ENCODE measurements at places on chromosomes 12 and 14.

GRCh38 chr12:54148560-54149429, 40.0 kb downstream of the SMUG1 start:
- no peak for DNase-seq

GRCh38 chr14:24957814-24958213, 92.1 kb downstream of the STXBP6 start:
- DNase-seq: no peak

GRCh38 chr14:97626088-97626487, 828.9 kb downstream of the VRK1 start:
- DNase-seq: no peak

GRCh38 chr12:114926341-114926740, 242.4 kb upstream of the TBX3 start:
- DNase-seq: no peak

GRCh38 chr12:49664167-49664566, 40.8 kb downstream of the PRPF40B start:
- no peak for DNase-seq

- DNase-seq: peak; percentile 38
Measured at GRCh38 chr14:99562856-99563748, 40.9 kb downstream of the CCDC85C start.

DNA sequence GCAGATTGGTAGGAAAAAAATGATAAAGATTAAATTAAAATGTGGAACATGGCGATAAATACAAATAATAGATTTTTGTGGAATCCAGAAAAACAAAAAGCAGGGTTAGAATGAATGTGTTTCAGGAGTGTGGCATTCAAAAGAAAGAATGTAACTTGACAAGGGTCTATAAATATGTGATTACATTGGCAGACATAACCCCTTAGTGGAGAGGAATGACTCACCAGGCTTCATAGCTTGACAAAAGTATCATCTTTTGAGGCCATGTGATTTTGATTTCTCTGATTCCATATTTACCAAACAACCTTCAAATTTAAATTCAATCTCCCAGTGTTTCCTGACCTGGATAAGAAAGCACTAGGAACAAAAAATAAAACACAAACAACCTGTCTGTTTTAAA, 24.4 kb upstream of the MGST1 start:
- DNase-seq: no peak

GRCh38 chr12:27236498-27236897, 7.6 kb upstream of the STK38L start:
- DNase-seq: no peak

- peak; percentile 31 for DNase-seq
Measured at GRCh38 chr14:101408077-101408831, 153.0 kb upstream of the DIO3 start.

DNA sequence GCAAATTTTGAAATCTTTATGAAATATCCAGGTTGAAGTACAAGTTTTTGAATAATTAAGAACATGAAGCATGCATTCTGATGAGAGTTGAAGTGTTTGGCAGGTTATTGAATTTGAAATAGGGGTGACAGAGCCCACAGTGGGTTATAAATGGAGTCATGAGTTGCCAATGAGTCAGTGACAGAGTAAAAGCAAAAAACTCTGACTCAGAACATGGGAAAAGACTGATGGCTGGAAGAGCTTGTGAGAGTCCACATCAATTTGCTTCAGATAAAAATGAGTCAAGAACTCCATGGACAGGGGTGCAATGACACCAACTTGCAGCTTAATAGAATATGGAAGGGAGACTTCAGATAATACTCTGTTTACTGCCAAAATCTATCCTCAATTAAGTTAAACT, 105.3 kb downstream of the SLC6A15 start:
- DNase-seq: peak; percentile 59

DNA sequence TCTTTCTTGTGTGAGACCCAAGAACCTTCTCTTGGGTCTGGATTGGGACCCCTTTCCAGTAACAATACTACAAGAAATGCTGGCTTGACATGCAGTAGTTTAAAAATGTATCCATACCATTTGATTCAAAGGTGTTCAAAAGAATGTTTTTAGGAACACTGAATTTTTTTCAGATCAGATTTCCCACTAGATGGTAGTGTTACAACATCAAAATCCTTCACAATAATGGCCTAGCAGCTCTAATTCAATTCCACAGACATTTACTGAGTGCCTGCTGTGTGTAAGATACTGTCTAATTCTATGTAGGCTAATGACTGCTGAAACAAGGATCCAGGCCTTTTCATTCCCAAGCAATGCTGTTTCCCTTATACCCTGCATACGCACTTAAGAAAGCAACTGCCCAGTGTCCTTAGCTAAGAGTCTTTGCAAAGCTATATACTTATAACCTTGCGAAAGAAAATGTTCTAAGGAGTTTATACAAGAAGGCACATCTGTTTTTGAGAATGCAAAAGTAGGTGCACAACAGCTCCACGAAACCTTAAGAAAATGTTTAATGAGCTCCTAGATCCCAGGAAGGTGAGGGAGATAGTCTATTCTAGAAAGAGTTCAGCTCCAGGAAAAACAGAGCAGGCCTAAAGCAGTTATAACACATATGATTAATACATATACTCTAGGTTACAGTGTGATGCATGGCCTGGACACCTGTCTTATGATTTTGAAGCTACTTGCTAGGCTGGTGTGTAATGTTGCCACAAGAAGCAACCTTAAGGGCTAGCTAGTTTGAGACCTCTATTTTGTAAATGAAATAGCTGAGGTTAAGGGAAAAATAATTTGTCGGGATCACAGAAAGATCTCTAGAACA, 50.9 kb upstream of the PKP2 start:
- DNase-seq: no peak

DNA sequence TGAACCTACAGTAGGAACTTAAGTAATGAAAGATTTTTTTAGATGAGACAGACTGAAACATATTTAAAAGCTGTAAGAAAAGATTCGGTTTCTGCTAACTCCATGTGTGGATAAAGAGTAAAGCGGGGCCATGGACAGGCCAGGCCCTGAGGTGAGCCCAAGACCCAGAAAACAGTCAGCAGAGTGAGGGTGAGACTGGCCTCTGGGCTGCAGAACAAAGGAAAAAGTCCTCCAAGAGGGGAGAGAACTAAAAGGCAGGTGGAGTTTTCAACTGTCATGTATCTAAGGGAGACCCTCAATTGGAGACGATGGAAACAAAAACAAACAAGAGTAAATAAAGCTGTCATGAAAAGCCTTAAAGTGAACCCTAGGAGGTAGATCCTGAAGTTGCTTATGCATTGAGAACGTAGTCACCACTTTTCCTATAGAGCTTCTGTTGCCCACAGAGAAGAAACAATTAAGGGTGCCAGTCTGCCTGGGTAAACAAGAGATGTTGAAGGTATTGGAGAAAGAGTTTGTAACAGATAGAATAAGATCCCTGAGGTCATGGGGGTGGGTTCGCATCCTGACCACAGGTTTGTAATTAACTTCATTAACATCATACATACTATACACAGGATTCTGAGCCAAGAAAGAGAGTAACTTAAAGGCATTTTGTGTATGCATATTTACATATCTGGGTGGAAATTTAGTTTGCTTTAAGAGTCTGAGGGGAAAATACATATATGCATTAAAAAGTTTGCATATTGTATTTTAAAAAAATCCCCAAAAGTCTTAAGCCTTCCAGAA, 268.7 kb upstream of the PDE3A start:
- DNase-seq: no peak

DNA sequence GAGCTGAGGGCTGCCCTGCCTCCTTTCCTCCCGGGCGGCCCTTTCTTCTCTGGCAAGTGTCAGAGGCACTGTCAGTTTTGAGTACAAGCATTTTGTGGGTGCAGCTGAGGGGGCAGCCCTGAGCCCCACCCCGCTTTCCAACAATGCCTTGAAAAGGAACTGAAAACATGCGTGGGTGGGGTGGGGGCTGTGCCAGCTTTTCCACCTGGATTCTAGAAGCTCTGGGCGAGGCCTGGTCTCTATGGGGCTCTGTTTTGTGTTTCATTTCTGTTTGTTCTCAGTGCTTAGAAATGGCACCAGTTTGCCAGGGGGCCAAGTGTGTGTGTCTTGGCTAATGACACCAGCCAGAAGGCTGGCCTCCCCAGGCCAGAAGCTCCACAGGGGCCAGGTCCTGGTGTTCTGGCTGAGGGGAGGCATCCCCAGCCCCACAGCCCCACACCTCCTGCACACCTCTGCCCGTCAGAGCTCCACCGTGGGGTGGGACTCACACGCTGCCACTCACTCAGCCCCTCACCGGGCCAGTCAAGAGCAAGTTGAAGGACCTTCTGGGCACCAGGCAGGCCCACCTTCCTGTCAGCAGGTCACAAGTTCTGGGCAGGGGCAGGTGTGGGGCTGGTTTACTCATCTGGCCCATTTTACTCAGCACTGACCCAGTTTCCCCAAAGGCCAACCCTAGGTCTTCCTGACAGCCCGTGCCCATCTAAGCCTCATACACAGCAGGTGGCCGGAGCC, 155.1 kb downstream of the CALM1 start:
- DNase-seq: no peak

GRCh38 chr12:118344829-118345228, 27.9 kb downstream of the TAOK3 start:
- no peak for DNase-seq

GRCh38 chr12:132502149-132502881, 12.4 kb downstream of the FBRSL1 start:
- DNase-seq: no peak

- no peak for DNase-seq
Measured at GRCh38 chr12:14885718-14886221, at the start of gene MGP. MGP (minus strand) TSS chr12:14885854; CDS start chr12:14885791, 63 bp downstream.

GRCh38 chr12:113091506-113091905, 35.0 kb downstream of the DTX1 start:
- DNase-seq: no peak

DNA sequence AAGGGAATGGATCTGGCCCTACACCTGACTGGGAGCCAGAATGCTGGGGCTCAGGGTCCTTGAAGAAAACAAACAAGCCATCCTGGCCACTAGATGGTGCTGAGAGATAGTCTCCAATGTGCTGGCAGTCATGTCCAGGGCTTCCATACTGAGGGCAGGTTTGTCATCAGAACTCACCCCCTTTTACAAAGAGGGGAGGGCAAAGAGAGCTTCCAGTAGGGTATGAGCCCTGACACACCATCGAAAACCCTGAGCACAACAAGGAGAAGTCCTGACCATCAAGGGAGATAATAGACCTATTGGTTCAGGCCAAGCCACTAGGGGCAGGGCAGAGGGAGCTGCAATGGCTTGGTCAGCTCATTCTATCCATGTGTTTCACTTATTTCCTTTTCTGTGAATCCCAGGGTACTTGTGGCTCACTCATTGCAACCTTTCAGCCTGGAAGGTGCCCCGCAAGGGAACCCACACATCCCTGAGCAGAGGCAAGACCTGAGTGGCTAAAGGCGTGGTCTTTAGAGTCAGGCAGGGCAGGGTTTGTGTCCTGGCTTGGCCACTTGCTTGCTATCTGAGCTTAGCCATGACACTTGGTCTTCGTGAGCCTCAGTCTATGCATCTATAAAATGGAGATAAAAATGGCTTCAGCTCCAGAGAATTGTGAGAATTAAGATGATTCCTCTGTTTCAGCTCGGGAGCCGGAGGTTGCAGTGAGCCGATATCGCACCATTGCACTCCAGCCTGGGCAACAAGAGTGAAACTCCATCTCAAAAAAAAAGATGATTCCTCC, 6.2 kb upstream of the PLEKHH1 start:
- no peak for DNase-seq

DNA sequence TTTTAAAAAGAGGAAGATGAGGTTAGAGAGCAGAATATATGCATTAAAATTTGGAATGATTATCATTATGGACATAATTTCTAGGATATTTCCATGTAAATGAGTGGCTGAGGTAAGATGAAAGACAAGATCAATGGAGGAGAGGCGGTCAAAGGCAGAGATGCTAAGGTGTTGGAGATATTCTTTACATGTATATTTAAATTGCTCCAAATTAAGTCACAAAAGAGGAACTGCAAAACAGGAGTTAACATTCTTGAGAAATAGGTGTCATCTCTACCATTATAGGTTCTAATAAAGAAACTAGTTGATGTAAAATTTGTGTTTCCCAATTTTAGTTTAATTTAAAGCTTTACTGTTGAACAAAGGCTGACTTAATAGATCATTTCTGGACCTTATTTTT, 268.5 kb upstream of the PPFIA2 start:
- no peak for DNase-seq

GRCh38 chr12:65640489-65640901, 183.8 kb upstream of the HMGA2 start:
- peak; percentile 84 for DNase-seq

DNA sequence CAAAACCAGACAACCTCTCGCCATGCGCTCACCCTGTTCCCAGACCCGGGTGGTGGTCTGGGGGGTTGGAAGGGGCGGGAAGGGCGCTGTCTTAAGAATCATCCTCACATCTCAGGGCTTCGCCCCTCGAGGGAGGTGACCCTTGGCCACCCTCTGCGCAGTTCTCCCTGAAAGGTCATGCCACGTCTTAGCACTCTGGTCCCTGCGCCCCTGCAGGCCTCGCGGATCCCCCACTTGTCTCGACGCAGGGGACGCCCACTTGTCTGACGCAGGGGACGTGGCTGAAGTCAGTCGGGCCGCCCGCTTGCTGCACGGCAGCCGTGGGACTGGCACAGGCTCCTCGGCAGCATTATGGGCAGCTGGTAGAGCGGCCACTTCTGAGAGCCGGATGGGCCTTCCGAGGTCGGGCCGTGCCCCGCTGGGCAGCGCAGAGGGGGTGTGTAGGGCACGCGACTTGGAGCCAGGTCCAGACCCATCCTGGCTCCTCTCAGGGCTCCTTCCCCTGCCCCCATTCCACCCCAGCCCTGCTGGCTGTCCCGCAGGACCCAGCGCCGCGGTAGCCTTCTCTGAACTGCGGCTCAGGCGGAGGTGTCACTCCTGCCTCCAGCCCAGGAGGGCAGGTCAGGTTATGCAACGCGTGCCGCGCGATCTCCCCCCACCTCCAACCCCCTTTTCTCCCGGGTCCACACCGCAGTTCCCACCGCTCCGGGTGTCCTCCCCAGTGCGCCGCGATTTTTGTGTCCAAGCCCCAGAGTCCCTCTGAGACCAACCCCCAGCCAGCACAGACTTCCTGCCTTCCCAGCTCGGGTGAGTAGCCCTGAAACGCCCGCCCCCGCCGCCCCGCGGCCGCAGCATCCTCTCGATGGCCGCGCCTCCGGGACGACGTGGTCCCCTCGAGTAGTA, 40.9 kb upstream of the CAPRIN2 start:
- peak; percentile 93 for DNase-seq

DNA sequence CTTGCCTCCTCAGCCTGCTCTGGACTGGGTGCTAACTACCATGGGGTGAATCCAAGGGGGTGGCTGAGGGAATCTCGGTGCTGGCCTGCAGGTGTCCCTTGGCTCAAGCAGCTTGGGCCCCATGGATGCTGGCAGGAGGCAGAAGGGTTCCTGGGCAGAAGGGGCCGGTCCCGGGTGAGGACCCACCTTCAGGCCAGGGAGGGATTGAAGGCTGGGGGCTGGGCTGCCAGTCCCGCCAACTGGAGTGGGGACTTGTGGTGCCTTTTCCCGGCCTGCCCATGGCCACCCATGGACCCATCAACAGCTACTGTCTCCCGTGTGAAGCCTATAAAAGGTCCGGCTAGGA, 550.1 kb downstream of the SLC6A15 start:
- DNase-seq: no peak

Data from foreskin fibroblast (primary cell).